HL-60 (cell line): ENCODE measurements at places on chromosomes 13 and 19.

DNA sequence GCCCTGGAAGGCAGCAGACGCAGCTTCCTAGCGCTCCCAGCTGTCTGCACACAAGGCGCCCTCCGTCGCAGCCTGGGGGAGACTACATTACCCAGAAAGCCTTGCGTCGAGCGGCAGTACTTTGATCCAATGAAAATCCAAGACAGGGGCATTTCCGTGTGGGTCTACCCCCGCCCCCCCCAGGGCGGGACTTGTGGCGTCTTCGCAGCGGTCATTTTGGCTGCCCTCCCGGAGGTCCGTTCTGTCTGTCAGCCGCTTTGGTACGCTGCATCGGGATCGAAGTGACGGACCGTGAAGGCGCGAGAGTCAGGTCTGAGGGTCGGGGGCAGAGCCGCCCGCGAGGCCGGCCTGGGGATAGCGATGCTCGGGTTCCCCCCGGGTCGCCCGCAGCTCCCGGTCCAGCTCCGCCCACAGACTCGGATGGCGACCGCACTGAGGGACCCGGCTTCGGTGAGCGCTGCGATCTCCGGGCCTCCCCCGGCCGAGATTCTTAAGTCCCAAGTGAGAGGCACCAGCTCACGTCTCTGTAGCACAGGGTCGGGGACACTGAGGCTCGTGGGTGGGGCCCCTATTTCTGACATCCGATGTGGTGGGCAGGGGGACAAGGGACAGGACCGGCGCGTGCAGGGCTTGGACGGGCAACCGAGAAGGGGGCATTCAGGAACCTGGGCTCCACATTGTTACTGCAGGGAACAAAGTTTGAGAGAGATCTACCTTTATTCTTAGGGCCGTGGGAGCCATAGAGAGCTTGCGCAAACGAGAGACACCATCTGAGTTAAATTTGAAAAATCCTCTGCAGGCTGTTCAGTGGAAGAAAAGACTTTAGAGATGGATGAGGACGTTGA, at the start of gene ZNF211:
ZNF211 (plus strand) TSS at position 182 of the 845 bp plus-strand sequence; CDS start at position 361, 179 bp downstream.
- peak; percentile 93 for DNase-seq

DNA sequence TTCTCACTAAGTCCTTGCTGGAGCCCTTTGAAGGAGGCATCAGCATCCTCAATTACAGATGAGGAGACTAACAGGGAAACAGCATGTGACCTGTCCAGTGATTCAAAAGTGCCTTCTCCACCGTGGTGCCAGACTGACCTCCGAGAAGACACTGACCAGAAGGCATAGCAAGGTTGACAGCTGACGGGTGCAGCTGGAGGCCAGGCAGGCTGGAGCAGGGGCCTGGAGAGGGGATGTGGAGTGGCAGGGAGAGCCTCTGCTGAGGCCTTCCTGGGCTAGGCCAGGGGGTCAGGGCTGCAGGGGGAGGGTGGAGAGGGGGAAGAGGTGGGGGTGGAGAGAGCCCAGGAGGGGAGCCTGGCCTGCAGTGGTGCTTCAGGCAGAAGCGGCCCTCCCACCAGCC, 66.3 kb downstream of the KCTD15 start:
- DNase-seq: no peak

DNA sequence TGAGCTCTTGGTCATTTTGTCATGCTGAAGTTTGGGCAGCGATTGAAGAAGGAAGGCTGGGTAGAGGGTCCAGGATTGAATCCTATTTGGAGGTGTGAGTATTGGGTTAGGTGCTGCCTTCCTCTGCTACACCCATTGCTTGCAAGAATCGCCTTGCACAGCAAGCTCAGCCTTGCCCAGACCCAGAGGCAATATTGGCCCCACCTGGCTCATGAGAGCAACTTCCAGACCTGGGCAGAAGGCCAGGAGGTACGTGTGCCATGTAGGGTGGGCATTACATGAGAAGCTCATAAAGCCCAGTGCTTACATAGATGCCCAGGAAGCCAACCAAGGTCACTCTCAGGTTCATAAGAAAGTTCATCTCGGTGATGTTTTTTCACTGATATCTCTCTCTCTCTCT, 718.0 kb downstream of the EFNB2 start:
- DNase-seq: no peak

DNA sequence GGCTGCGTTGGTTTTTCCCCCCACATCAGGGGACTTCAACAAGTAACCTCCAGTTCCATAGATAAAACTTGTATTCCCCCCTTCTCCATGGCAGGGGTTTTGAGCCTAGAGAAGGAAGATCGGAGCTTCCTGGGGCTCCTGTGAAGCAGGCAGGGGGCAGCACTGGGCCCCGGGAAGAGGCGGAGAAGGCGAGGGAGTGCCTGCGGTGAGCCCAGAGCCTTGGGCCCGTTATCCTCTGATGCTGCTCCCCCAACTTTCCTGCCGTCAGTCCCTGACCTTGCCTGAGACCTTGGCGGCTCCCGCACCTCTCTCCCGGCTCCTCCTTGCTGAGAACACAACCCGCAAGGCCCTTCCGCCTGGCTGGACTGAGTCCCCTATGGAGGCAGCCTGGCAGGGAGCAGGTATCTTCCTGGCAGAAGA, 2.5 kb downstream of the LIPE start:
- DNase-seq: no peak

GRCh38 chr19:45506989-45507871, at the start of gene VASP:
Gene VASP (plus strand): TSS chr19:45507479. CDS start chr19:45507772, 293 bp downstream.
- DNase-seq: peak; percentile 97

GRCh38 chr19:17846146-17846545, 1.6 kb downstream of the JAK3 start:
- DNase-seq: no peak

- peak; percentile 82 for DNase-seq
Observed at GRCh38 chr19:1942078-1942933, 1.3 kb downstream of the CSNK1G2 start.

- peak; percentile 37 for DNase-seq
Observed at GRCh38 chr13:21458451-21458812, 671 bp downstream of the ZDHHC20 start.

DNA sequence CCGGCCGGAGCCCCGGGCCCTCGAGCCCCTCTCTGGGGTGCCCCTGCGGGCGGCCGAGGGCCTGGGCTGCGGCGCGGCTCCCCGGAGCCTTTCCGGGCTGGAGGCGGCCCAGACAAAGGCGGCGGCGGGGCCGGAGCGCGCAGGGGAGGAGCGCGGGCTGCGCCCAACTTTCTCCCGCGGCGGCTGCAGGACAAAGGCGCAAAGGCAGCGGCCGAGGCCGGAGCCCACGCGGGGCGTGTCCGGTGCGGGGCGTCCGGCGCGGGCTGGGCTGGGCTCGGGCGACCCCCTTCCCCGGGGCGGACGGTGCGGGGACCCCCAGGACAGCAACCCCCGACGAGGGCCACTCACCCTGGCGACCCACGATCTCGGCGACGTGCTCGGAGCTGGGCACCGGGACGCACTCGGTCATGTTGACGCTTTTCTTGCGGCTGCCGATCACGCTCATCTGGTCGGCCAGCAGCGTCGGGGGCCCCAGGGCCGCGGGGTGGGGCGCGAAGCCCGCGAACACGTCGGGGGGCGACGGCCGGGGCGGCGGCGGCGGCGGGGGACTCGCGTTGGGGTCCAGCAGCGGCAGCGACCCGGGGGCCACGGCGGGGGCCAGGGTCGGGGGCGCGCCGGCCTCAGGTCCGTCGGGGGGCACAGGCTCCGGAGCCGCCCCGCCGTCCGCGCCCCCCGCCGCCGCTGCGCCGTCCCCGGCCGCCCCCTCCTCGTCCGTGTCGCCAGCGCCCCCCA, 843 bp downstream of the MEX3D start:
- DNase-seq: no peak

GRCh38 chr13:113539176-113539575, 45.4 kb upstream of the TFDP1 start:
- no peak for DNase-seq

DNA sequence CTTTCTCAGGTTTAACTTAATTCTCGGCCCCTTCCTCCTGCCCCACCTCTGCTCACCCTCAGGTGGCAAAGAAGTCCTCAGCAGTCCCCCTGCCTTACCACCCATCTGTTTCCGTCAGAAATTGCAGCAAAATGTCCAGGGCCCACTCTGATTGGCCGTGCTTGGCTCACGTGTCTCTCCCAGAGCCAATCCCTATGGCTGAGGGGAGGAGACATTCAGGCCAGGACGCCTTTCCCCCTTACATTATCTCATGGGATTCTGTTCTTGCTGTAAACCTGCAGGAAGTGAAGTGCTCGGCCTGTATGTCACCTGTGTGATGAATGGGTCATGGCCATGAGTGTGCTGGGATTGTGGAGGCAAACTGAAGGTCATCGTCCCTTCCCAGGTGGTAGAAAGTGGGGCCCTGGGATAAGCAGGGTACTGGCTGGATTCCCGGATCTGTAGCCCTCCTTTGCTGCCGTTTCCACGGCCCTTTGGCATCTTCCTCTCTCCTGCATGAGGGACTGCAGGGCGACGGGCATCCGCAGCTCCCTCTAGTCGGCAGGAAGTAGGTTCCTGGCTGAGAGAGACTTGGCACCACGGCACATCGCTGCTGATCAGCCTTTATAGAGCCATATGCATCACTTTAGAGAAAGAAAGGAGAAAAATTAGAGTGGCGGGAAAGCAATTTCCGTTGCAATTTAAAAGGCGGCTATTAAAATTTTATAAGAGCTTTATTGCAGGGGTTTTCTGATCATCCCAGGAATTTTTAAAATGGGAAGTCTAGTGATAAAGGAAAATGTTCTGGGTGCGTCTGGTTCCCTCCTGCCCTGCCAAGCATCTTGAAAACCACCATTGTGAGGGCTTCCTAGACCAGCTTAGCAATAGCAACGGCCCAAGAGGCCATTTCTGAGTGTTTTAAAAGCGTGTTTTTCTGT, 118.2 kb downstream of the SIPA1L3 start:
- DNase-seq: no peak

DNA sequence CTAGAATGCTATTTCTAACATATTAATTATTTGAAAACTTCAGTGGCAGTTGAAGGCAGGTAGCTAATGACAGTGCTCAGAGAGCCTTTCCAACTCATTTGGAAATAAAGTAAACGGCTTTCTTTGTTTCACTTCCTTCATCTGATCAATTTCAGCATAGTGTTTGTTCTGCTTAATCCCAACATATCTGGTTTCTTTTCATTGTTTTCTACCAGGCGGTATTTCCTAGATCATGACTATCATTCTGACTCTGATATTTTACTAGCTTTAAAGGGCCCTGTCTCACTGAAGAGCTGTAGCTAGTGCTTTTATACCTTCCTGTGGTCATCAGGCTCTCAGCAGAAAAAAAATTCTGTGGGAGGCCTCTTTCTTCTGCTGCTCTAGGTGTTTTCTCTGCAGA, 178.6 kb downstream of the RBM26 start:
- DNase-seq: no peak

DNA sequence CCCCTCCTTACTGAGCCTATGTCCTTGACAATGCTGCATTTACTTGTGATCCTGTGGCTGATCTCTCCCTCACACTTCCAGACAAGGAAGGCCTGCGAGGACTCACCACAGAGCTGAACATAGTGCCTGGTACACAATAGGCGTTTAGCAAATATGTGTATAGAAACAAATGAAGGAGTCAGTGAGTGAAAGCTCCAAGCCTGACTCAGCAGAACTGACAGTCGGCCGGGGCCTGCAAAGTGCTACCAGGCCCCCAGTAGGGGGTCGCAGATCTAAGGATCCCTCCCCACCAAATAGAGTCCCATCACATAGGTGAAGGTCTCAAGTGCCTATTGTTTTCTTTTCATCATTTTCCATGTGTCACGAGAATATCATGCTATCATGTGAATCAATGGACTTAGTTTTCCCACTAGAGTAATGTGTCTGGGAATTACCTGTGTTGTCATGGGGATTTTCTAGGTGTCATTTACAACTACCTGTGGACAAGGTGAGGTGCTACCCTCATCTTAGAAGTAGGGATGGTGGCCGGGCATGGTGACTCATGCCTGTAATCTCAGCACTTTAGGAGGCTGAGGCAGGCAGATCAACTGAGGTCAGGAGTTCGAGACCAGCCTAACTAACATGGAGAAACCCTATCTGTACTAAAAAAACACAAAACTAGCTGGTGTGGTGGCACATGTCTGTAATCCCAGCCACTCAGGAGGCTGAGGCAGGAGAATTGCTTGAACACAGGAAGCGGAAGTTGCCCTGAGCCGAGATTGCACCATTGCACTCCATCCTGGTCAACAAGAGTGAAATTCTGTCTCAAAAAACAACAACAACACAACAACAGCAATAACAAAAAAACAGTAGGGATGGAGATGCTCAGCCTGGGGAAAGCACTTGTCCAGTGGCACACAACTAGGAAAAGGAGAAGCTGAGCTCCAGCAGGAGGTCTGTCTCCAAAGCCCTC, 50.3 kb upstream of the CYP2A7 start:
- peak; percentile 59 for DNase-seq

- DNase-seq: no peak
Observed at GRCh38 chr19:13932911-13933393, 5.3 kb downstream of the PODNL1 start.

DNA sequence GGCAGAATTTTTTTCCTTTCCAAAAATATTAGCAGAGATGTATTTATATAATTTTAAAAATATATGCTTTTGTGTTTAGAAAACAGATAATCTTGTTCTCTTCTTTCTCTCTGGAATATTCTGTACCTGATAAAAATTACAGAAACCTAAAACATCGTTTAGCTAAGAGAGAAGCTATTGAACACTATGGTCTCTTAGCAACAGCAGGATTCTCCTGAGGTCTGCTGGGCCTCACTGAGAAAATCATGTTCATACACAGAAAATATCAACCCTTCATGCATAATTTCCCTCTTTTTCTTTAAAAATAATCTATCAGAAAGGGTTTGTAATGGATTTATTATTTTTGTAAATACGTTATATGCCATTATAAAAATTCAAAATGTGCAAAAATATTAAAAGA, 242.2 kb downstream of the DCLK1 start:
- DNase-seq: no peak

- no peak for DNase-seq
Observed at GRCh38 chr13:93066187-93066586, 160.4 kb upstream of the GPC6 start.

DNA sequence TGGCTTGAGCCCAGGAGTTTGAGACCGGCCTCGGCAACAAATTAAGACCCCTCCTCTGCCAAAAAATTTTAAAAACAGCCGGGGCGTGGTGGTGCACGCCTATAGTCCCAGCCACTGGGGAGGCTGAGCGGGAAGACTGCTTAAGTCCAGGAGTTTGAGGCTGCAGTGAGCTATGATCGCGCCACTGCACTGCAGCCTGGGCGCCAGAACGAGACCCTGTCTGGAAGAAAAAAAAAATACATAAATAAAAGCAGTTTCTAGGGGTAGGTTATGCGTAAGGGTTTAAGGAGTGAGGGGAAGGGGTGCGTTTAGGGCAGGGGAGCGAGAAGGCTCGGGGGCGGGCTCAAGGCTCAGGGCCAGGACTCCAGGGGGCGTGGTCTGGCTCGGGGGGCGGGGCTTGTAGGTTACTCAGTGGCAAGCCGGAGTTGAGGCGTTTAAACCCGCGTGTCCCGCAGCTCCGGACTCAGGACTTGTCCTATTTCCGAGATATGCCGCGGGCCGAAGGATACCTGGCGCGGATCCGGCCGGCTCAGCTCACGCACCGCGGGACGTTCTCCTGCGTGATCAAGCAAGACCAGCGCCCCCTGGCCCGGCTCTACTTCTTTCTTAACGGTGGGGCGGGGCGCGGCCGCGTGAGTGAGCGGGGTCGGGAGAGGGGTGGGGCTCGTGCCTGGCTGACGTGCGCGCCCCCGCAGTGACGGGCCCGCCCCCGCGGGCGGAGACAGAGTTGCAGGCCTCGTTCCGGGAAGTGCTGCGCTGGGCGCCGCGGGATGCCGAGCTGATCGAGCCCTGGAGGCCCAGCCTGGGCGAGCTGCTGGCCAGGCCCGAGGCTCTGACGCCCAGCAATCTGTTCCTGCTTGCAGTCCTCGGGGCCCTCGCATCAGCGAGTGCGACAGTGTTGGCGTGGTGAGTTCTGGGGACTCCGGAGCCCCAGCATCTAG, 10.7 kb downstream of the SPACA6 start:
- peak; percentile 96 for DNase-seq

GRCh38 chr19:8108560-8109445, 40.6 kb downstream of the FBN3 start:
- peak; percentile 4 for DNase-seq
